ENCODE measurements at places on chromosomes 7 and 10.

- no peak for DNase-seq
These were observed 20.3 kb downstream of the H2AZ2 start for GRCh38 chr7:44827567-44827966.

GRCh38 chr10:43375401-43376020, 4.1 kb downstream of the FXYD4 start:
- DNase-seq: no peak

GRCh38 chr7:77879272-77879671, 80.7 kb downstream of the PHTF2 start:
- DNase-seq: no peak

DNA sequence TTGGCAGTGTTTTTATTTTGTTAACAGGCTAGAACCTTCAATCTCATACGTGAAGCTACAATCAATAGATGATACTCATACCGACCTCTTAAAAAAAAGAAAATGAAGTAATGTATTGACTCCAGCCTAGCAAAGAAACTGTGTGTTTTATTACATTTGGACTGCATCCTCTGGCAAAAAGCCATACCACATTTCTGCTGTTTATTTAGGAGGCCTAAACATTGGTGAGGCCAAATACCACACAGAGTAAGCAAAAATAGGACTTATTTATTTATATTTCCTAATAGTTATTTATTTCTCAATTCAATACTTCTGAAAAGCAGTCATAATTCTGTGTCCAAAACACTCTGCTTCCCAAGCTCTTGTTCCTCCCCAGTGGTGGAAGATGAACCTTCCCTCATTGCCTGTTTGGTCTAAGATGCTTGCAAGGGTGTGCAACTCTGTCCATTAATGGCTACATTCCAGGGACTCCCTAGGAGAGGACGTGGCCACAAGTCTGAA, 398.8 kb upstream of the KLF6 start:
- DNase-seq: no peak

DNA sequence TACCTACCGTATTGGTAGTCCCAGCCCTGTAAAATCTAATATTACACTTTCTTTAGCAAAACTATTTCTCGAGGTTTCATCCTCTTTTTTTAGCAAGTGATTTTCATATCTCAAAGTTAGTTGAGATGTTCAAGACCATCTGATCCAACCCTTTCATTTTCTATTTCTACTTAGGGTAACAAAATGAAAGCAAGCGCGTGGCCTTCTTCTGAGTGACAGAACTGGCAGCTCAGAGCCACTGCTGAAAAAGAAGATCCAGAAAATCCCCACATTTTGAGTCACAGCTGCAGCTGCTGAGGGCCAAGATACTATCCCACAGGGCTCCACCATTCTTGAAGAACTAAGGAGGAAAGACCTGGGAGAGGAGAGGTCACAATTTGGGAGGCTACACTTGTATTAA, 24.8 kb upstream of the ZNF800 start:
- no peak for DNase-seq

DNA sequence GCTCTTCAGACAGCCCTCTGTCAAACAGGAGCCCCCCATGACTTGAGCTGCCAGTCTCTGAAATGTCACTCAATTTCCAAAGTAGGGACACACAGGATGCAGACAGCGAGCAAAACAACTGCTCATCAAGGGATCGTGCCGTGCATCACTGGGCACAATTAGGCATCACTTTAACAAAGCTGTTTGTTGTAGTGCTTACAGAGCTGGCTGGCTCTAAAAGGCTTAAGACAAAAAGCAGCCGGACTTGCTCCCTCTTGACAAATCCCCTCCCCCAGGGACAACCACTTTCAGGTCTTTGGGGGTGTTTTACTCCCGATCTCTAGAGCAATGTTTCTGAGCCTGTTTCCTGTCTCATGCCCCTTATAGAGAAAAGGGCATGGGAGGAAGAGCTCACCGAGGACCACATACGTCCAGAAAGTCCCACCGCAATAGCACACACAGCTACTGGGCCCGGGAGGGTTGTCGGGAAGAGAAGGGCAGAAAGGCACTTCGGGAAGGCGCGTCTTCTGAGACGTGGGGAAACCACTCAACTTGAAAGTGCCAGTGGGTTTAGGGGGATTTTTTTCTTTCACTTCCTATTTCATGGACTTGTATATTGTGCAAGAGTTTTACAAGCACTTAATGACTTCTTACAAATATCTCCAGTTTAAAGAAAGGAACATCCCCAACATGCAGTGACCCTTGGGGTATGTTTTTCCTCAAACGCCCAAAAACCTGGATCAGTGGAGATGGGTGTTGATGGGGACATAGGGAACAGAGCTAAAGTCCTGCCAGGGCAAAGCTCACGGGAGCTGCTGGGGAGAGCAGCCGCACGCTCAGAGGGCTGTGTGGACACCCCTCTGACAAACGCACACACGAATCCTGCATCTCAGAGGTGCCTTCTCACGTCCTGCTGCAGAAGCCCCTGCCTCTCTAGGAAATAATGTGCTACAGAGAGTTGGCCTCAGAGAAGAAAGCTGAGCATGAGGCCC, 27.1 kb downstream of the LRRC20 start:
- no peak for DNase-seq

DNA sequence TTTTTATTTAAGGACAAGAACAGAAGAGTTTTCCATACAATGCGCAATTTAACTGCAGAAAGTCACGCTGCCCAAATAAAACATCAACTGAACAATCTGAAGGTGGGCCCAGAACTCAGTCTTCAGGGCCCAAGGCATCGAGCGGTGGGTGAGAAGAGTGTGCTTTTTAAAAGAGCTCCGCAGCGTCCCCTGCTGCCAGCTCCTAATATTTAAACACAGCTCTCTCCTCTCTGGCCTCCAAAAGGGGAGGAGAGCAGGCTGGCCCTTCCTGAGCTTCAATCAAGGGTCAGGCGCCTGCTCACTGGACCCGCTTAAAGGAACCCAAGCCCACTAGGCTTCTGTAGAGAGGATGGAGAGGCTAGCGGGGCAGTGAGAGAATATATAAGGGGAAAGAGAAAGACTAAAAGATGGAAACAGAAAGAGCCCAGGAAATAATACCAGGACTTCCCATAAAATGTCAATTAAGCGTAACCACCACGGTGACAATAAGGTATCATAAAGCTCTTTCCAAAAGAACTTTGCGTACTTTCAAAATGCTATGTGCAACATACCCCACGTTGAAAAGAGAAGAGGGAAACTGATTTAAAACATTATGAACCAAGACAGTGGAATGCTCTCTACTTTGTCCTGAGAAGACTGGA, 2.8 kb downstream of the FAM53B start:
- DNase-seq: peak; percentile 23

GRCh38 chr10:132332433-132332754, 401 bp downstream of the LRRC27 start:
- DNase-seq: no peak

DNA sequence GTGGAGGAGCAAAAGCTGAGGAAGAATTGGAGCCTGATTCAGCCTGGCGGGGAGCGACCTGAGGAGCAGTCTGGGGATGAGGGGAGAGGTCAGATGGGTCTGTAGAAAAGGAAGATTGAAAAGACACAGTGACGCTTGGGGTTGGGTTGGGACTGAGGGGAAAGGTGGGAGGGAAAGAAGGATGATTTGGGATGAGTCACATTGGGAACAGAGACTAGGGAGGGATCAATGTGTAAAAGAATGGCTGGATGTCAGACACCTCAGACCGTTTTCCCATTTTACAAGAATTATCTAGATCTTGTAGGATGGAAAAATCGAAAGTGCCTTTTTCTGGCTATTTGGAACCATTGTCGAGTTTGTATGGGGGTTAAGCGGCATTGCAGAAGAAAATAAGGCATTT, 1076.5 kb downstream of the DNAJB9 start:
- DNase-seq: no peak

DNA sequence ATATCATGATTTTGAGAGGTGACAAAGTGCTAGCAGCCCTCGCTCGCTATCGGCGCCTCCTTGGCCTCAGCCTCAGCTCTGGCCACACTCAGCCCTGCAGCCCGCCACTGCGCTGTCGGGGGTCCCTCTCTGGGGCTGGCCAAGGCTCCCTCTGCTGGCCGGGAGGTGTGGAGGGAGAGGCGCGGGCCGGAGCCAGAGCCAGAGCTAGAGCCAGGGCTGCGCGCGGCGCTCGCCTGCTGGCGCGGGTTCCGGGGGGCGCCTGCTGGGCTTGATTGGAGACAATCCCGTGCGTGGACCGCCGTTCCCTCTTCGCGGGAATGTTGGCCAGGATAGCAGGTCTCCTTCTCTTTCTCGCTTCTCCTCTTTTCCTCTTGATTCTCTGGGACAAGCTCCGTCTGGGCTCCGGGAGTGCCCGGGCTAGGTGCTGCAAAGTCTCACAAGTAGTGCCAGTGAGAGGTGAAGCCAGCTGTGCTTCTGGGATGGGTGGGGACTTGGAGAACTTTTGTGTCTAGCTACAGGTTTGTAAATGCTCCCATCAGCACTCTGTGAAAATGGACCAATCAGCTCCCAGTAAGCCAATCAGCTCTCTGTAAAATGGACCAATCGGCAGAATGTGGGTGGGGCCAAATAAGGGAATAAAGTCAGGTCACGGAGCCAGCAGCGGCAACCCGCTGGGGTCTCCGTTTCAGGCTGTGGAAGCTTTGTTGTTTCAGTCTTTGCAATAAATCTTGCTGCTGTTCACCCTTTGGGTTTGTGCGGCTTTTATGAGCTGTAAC, 43.4 kb upstream of the ELMO1 start:
- DNase-seq: no peak

DNA sequence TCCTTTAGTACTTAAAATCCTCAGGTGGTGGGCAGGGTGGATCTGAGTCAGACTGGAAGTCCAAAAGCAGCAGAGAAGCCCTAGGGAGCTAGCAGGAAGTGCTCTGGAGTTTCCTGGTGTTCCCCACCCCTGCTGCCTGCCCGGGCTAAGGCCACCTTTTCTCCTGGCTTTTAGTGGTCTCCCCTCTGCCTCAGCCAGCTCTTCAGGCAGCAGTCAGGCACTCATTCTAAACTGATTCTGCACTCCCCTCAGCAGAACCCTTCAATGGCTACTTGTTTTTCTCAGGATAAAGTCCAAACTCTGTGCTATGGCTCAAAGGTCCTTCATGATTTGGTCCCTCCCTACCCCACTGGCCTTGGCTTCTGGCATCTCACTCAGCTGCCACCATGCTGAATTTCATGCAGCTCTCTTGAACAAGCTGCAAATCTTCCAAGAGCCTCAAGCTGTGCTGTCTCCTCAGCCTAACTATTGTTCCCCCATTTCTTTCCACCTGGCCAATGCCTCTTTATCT, 28.9 kb upstream of the DNMBP start:
- DNase-seq: no peak

DNA sequence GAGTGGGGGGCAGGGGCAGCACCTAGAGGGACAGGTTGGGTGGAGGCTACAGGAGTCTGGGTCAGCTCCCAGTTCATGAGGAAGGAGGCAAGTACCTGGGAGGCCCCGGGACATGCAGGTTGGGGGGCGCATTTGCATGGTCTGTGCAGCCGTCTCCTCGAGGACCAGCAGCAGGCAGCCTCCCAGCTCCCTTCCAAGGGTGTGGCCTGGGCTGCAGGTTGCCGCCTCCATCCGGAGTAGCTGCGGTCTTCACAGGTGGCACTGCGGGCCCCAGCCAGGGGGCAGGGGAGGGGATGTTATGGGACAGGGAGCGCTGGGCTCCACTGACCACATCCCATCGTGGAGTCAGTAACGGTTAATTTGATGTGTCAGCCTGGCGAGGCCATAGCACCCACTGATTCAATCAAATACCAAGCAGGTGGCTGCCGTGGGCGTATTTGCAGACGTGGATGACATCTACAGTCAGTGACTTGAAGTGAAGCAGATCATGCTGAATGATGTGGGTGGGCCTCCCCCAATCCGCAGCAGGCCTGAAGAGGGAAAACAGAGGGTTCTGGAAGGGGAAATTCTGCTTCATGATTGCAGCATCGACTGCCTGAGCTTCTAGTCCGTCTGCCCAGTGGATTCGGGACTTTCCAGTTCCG, 81.6 kb downstream of the PRKAG2 start:
- DNase-seq: no peak

GRCh38 chr7:84009782-84010181, 184.8 kb downstream of the SEMA3A start:
- DNase-seq: no peak

GRCh38 chr10:5915451-5915850, 25.4 kb downstream of the FBH1 start:
- no peak for DNase-seq

GRCh38 chr7:105388356-105389087, at the start of gene SRPK2:
SRPK2 (minus strand) TSS chr7:105388921.
- DNase-seq: peak; percentile 28

DNA sequence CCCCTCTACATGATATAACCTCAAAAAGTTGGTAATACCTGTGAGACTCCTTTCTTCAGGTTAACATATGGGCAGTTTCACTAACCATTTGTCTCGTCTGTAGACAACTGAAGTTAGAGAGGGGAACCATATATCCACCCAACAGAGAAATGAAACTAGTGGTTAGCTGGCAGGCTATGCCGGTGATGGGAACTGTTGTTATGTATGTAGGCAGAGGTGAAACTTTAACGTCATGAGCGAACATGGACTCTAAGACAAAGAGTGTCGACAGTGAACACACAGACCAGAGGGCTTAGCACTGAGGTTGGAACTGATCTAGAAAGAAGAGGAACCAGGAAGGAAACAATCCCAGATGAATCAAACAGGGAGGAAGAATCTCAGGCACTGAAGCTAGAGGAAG, 112.4 kb downstream of the ELMO1 start:
- DNase-seq: no peak

GRCh38 chr7:35450456-35451214, 196.7 kb upstream of the TBX20 start:
- DNase-seq: no peak

DNA sequence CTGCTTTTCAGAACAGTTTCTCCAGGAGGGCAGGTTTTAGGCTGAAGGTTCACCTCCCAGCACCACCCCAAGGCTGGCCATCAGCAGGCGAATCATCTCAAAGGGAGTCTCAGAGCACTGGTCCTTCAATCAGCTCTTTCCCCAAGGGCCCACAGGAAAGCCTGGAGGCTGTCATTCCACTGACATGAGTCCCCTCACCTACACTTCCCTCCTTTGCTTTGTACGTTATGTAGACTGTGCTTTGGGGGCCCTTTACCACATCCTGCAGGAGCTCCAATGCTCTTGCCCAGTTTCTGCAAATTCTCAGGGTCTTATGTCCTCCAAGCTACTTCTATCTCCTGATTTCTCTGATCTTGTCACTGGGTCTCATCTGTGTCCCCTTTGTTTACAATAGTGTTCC, 15.4 kb downstream of the WDFY4 start:
- no peak for DNase-seq

- DNase-seq: no peak
These were observed 3.4 kb downstream of the DNMBP start for GRCh38 chr10:100006243-100006886.
